ENCODE measurements at places on chromosomes 4 and X.
A peak's percentile ranks its signal among the peaks of the same experiment; 100 is the strongest.

GRCh38 chrX:133437356-133437755 is 22.1 kb upstream of the GPC4 start:
- no peak for DNase-seq

- no peak for DNase-seq
Observed at GRCh38 chr4:55008166-55009056, 117.0 kb downstream of the KDR start.

DNA sequence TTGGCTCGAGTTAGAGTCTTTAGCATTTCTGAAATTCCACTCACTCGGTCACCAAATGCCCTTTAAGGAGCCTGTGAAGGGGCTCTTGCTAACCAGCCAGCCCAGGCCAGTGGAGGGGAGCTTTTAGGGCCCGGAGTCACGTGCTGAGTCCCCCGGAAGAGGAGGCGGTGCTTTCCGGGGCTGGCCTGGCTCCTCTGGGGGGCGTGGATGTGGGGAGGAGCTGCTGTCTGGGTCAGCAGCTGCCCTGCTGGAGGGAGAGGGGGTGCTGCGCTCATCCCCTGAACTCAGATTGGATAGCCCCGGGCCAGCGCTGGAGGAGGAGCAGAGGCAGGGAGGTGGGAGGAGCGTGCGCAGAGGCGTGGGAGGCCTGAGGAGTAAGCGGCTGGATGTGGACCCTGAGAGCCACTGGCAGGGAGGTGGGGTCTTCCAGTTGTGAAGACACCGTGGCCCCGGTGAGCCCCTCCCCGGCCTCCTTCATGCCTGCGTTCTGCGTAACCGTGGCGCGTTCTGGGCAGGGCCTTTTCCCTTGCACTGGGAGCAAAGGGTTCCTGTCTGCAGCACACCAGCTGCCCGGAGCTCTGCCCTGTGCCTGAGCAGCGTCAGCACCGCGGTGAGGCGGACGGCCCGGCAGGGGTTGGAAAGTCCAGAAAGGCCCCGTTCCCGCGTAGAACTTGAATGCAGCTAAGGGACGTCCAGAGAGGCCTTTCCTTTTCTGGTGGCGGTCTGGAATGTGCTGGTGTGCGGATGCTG is 19.7 kb downstream of the MAEA start:
- no peak for DNase-seq

- no peak for DNase-seq
Observed at GRCh38 chr4:3021627-3022026, 52.7 kb downstream of the HTT-AS start.

DNA sequence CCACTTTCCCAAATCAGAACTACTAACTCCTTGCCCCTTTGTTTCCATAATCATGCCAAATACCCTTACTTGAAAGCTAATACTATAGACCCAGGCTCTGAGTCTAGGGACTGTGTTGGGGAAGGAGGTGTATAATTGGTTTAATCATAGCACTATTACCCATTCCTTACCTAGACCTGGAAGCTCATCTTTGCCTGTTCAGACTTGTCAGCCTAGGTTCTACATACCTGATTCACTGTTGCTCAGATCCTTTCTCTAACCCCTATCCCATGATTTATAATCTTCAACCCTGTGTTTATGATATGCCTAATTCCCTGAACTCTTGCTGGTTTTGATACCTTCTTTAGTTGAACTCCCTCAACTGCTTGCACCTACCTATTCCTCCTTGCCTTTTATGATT is 123.1 kb upstream of the GRIA3 start:
- no peak for DNase-seq

- peak; percentile 39 for DNase-seq
Observed at GRCh38 chr4:67549123-67549522, 3.8 kb upstream of the CENPC start.

GRCh38 chr4:68216501-68216900 is 29.0 kb downstream of the TMPRSS11B start:
- DNase-seq, result no peak

GRCh38 chrX:10235851-10236250 is 79.1 kb downstream of the CLCN4 start:
- no peak for DNase-seq

- no peak for DNase-seq
Observed at GRCh38 chr4:145043306-145043705, 54.7 kb downstream of the ANAPC10 start.

- DNase-seq, result no peak
Observed at GRCh38 chr4:128468123-128468989, 180.7 kb upstream of the PGRMC2 start.

DNA sequence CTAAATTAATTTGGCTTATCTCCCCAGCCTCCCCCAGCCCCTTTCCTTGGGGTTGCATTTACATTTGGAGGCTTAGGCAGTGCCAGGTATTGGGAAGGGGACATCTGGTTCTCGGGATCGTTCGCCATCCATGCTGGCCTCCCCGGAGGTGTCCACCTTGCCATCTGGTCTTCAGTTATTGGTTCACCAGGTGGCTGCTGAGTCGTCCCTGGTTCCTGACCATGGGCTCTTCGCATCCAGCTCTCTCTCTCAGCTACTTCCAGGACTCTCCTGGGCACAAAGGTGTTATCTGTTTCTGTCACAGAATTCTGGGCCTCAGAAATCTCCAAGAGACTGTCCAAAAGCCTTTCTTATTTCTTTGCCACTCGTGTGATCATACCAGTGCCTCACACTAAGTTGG is 75.4 kb upstream of the SCOC start:
- no peak for DNase-seq

- DNase-seq, result no peak
Observed at GRCh38 chr4:3710451-3711182, 55.6 kb upstream of the ADRA2C start.

DNA sequence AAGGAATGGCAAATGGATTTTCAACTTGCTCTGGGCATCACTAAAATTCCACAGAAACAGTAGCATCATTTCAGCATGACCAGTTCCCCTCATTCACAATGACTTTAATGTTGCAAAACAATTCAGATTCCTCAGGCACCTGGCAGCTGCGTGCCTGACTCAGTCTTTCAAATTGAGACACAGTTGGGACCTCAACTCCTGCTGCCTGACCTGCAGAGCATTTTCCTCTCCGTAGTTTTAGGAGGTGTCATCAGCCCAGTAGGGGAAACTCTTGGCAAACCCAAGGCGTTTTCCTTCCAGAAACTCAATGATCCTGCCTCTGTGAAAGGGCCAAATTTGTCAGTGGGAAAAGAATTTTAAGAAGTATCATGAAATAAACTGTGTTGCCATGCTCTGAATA is 388.9 kb downstream of the SPRY1 start:
- DNase-seq, result no peak

GRCh38 chr4:156962528-156962974 is 9.0 kb downstream of the PDGFC start:
- no peak for DNase-seq

DNA sequence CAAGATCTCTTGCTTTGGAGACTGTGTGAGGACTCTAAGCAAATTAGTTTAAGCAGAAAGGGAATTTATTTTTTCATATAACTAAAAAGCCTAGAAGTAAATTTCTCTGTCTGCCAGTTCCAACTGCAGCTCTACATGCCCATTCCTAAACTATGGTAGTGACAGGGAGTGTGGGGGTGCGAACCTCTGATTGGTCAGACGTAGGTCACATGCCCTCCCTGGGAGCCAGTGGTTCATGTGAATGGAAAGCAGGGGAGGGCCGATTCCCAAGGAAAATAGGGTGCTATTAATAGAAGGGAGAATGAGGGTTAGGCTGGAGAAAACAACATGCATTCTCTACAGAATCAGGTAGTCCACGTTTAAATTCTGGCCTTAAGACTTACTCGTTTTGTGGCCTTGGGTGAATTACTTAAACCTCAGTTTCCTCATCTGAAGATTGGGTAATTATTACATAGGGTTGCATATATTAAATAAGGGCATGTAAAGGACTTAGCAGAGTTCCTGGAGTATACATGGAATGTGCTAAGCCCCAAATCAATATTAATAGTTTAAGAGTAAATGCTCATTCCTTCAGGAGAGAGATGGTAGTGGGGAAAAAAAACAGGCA is 7.2 kb downstream of the RAB33B start:
- DNase-seq, result no peak

GRCh38 chr4:100789991-100790390 is 272.2 kb upstream of the EMCN start:
- DNase-seq, result no peak

GRCh38 chr4:76725039-76725438 is 172.9 kb downstream of the SOWAHB start:
- no peak for DNase-seq

- DNase-seq, result no peak
Observed at GRCh38 chr4:99715286-99715685, 57.7 kb upstream of the C4orf54 start.

DNA sequence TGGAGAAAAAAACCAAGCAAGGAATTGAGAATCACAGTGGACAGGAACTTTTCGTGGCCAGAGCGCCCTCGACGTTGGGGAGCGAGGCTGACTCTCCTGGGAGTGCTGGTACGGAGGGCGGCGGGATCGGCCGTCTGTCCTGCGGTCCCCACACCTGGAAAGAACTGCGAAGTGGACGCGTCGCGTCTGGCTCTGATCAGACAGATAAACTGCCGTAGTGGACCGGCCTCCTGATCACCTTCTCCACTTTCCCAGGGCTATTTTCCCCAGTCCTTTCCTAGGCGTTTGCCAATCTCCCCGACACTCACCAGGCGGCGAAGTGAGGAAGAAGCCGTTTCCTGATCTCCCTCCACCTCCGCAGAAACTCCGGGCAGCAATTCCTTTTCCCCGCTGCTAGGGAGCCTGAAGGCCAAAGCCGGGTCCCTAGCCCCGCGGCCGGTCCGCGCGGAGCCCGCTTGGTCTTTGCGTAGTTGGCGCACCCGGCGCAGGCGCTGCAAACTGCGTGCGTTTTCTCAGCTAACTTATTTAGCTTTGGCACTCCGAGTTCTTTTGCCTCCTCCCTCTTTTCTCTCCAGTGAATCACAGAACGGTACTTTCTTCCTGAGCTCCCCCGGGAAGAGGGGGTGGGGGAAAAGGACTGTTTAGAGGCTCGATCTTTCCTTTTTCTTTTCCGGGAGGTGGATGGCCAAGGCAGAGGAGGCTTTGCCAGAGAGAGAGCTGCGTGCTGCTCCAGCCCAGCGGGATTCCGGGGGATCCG is at the start of gene ARSJ:
Gene ARSJ (minus strand): TSS at position 500 of the 757 bp plus-strand sequence. CDS start 813 bp downstream, outside the sequence.
- no peak for DNase-seq

DNA sequence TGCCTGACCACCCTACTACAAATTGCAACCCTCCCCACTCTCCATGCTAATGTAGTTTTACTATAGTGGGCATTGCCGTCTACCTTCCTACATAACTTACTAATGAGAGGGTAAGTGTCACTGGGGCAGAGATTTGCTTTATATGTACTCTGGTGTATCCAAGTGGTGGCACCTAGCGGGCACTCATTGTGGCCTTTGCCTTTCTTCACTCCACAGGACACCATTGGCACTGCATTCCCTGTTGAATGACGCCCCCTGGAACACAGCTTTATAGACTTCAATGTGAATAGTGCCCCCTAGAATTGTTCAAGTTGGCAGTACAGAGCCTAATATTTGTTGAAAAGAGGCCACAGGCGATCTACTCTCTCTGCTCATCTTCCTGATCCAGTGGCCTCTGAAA is 215.8 kb downstream of the MID1IP1 start:
- DNase-seq, result no peak

DNA sequence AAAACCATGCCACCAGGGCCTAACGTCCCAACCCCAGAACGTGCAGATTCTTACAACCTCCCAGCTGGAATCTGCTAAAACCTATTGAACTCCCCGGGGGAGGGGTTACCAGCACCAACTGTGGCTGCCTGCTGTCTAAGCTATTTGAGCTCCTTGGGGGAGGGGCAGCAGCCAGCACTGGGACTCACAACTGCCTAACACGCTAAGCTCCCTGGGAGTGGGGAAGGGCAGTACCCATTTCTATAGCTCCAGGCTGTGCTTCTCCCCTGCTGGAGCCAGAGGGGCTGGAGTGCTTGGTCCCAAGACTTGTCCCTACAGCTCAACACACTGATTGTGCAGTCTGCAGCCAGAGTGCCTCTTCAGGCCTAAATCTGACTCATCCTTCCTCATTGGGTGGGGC is 459.8 kb upstream of the FGF16 start:
- no peak for DNase-seq

GRCh38 chr4:112403101-112403945 is 106.2 kb downstream of the ALPK1 start:
- DNase-seq, result no peak

DNA sequence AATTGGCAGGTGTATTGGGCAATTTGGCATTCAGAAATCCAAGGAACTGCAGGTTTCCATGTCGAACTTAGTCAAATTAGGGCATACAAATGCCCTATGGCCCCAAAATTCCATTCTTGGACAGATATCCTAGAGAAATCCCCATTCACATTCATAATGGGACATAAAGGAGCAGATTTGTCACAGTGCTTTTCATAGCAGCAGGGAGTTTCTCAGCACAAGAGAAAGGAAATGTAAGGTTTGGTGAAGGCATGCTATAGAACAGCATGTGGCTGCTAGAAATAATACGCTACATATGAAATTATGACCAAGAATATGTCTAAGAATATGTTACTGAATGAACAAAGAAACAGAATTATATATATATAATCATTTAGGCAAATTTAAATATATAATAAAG is 437.5 kb upstream of the BOD1L1 start:
- DNase-seq, result no peak

DNA sequence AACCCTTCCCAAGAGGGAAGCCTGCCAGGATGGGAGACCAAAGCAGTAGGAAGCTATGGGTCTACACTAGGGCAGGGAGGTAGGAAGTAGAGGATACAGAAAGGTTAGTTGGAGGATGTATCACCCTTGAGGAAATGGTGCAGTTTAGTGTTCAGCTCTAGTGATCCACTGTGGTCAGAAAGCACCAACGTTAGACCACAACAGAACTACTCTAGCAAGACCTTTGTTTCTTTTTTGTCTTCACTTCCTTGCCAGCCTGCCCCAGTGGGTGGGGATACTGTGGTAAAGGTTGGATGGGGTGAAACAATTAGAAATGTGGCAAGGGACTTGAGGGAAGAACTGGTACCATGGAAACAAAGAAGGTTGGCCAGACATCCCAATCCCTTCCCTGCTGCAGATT is 83.3 kb downstream of the DDIT4L start:
- peak; percentile 73 for DNase-seq

- DNase-seq, result no peak
Observed at GRCh38 chr4:84790769-84791565, 175.5 kb downstream of the WDFY3 start.

GRCh38 chr4:17063888-17064287 is 165.4 kb upstream of the LDB2 start:
- DNase-seq, result no peak

GRCh38 chr4:56370377-56370776 is 16.9 kb downstream of the AASDH start:
- DNase-seq, result no peak

GRCh38 chr4:81919223-81919622 is 447.5 kb upstream of the RASGEF1B start:
- peak; percentile 16 for DNase-seq

DNA sequence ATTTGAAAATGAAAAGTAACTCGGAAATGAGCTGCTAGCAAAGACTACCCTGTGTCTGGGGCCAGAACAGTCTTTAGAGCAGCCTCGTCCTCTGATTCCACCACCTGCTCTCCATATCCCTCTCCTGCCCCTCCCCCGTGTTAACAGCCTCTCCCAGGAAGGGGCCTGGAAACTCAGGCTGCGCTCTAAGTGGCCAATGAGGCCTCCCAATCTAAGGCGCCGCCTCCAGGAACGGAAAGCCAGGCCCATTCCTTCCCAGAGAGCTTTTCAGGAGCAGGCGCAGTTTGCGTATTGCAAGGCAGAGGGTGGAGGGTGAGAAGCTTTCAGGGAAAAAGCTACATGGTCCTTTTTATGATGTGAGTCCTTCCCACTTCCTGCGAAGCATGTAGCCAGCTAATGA is 31.2 kb downstream of the RS1 start:
- no peak for DNase-seq

Data from AML-193 (cell line).